ENCODE measurements at places on chromosomes 16 and 17. TPM values are rescaled to one million over a fixed set of nuclear protein-coding genes. Genes with fewer than 3 reads are reported as not detected.

The CDR2L gene
- 10.9 TPM for total RNA-seq

The ATF7IP2 gene
- 0.74 TPM for total RNA-seq

The PTGES3L gene
- 0.09 TPM for total RNA-seq

The JPT2 gene
- 13.7 TPM for total RNA-seq

The MYCBPAP gene
- 1.6 TPM for total RNA-seq

The CES4A gene
- total RNA-seq, result 2.3 TPM
